ENCODE measurements at places on chromosomes 4 and X.

DNA sequence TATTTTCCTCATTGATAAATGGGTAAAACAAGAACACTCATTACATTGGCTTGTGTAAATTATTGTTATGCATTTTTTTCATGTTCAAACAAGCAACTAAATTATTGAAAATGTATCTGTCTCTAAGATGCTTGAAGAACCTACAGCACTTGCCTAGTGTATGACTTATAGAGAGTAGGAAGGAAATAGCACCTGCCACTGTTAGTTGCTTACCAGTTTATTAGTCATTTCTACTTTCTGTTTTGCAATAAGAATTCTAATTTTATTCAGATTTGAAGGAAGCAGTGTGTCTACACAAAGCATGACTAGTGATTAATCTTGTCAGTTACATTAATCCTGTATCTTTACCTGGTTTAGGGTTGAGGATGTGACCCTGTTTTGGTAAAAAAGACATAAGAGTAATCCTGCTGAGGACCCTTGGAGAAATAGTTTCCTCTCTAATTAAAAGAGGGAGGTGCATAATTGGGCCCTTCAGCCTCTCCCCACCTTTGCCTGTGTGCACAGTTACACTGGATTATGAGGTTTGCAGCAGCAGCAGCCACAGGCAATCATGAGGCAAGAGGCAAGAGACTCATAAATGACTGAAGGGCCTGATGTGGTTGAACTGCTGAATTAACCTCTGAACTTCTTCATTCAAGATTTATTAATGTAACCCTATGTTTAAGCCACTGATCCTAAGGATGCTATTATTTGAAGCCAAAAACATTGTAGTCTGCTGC, 1202.1 kb downstream of the ADGRL3 start:
- no peak for DNase-seq

DNA sequence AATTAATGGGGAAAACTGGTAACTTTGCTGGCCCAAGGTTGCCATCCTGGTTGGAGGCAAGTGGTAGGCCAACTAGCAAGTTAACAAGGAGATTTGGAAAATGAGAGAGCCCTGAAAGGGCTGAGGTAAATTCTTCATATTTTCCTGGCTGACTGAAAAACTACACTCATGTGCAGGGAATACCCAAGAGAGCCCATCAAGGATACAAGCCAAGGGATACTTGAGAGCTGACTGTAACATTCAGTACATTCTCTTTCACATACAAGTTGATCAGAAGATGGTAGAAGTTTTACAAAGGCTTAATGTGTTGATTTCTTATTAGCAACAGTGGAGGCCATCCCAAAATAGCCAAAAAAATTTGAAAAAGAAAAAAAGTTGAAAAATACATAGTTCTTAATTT, 33.3 kb downstream of the IL2 start:
- DNase-seq = peak; percentile 8

DNA sequence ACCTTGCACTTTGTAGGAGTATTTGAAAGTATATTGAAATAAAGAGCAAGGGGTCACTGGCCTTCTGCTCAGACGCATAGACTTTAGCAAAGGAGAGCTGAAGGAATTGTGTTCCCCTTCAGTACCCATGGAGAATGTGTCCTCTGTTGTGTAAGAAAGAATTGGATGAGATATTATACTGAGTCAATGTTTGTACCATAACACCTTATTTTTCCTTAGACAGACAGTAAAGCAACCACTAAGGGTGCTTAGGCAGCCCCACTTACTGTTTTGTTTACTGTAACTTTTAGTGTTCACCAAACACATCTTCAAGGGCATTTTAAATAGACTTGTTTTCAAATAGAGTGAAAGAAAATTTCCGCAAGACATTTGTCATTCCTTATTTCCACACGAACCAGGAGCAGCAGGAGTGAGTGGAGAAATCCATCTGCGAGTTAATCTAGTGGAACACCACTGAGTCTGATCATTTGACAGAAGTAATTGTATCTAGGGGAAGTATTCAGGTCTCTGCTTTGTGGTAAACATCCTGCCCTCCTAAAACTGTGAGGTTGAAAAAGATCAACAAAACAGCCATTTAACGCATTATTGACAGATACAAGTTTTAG, 89.5 kb downstream of the SLIT2 start:
- no peak for DNase-seq

- DNase-seq = peak; percentile 1
These were observed 99.8 kb downstream of the PPP1R2C start for GRCh38 chrX:42678133-42678532.

- DNase-seq = no peak
These were observed 52.6 kb downstream of the RGS12 start for GRCh38 chr4:3345384-3345783.

DNA sequence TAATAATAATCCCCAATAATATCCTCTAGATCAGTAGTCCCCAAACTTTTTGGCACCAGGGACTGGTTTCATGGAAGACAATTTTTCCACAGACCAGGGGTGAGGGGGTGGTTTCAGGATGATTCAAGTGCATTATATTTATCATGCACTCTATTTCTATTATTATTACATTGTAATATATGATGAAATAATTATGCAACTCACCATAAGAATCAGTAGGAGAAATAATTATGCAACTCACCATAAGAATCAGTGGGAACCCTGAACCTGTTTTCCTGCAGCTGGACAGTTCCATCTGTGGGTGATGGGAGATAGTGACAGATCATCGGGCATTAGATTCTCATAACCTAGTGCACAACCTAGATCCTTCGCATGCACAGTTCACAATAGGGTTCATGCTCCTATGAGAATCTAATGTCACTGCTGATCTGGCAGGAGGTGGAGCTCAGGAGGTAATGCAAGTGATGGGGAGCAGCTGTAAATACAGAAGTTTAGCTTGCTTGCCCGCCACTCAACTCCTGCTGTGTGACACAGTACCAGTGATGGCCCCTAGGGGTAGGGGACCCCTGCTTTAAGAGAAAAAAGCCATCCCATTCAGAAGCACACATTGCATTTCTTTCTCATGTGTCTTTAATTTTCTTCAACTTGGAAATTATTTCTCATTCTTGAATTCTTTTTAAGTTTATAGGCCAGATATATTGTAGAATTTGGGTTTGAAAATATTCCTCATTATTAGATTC, 16.0 kb upstream of the SH3RF1 start:
- no peak for DNase-seq

Measured in GM03348 (cell line).